Uterus (tissue), 4 donors: ENCODE measurements at places on chromosomes 1 and 21. TPM values are rescaled to one million over a fixed set of nuclear protein-coding genes. Genes with fewer than 3 reads are reported as not detected.

SLC25A34 gene
- 0.29 TPM for total RNA-seq

FCAMR gene
- total RNA-seq: not detected

NCF2 gene
- 4.0 TPM for total RNA-seq

CCDC30 gene
- 9.9 TPM for total RNA-seq

- H3K27ac ChIP-seq: no peak overlapping the region
- no peaks in the 10 kb centered on the region for H3K27me3 ChIP-seq
- DNase-seq: no peak
- no peaks in the 10 kb centered on the region for H3K4me1 ChIP-seq
- H3K4me3 ChIP-seq: no peak overlapping the region
- no peaks in the 10 kb centered on the region for H3K36me3 ChIP-seq
These were observed 99.5 kb upstream of the IGSF21 start for GRCh38 chr1:18008081-18008480.

DNA sequence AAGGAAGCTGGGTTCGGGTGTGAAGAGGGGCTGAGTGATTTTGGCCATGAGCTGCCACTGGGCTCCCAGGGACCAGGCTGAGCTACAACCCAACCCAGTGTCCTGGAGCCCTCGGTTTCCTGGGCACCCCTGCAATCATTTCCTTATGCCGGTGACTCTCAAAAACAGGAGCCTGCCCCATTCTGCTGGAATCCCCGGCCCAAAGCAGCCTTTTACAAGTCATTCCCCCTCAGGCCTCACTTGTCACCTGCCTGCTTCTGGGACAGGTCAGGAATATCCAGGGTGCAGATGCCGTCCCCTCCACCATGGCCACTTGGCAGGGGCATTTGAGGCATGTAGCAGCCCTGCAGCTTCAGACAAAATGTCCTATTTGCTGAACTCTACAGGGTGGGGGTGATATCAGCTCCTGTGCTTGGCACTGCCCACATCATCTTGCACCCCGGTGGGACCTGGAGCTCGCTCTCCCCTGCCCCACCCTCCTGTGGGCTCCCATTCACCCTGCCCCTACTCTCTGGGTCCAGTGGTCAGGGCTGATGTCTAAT is 30.0 kb downstream of the CDK18 start:
- no peaks in the 10 kb centered on the region for H3K36me3 ChIP-seq
- no peak overlapping the region for H3K27ac ChIP-seq
- H3K4me1 ChIP-seq: no peaks in the 10 kb centered on the region
- DNase-seq: peak; percentile 10
- H3K4me3 ChIP-seq: no peak overlapping the region

GRCh38 chr1:10399444-10399941 is 629 bp downstream of the PGD start:
- H3K36me3 ChIP-seq: no peaks in the 10 kb centered on the region
- H3K27me3 ChIP-seq: no peaks in the 10 kb centered on the region
- peak overlapping the region; percentile 91 for H3K27ac ChIP-seq

DNA sequence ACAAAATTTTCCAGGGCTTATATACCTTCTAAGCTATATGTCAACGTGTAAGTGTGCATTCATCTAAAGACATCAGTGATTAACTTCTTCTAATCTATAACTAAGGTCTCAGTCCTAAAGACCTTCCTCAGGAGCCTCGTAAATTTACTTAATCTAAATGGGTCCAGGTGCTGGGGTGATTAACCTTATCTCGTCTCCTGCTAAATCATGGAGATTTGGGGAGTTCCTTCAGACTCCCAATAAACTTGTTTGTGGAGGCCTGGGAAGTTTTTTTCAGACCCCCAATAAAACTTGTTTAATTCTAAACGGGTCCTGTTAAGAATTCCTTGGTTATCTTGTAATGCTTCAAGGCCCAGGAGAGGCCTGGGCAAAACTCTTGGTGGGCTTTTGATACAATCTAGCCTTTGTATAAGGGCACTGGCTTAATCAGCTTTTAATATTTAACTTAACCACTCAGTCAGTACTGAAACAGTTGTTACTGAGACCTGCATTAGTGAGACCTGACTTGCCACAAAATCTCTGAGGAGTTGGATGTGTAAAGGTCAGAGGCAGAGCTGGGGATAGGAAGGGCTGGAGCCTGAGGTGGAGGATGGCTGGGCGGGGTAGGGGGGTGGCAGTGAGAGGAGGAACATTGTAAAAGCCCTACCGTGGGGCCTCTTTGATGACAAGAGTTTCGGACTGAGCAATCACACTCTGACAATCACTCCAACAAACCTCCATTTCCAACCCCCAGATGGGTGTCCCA is 6.2 kb upstream of the HMGCS2 start:
- no peaks in the 10 kb centered on the region for H3K27me3 ChIP-seq
- H3K27ac ChIP-seq: no peak overlapping the region
- H3K36me3 ChIP-seq: no peaks in the 10 kb centered on the region

DNA sequence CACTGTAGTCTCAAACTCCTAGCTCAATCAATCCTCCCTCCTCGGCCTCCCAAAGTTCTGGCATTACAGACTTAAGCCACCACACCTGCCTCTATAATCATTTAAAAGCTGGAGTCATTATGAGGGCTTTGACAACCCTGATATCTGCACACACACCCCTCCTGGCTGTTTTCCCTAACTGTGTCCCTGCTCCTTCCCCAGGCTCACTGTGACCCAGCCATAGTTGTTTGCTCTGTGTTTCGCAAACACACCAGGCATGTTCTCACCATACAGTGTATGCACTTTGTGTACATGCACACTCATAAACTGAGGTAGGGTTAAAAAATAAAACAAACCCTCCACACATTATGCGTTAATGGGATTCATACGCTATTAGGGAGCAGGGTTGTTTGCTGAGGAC is 21.8 kb upstream of the IL20 start:
- no peak overlapping the region for H3K27ac ChIP-seq
- H3K4me1 ChIP-seq: no peaks in the 10 kb centered on the region
- no peak for DNase-seq
- no peaks in the 10 kb centered on the region for H3K36me3 ChIP-seq

DNA sequence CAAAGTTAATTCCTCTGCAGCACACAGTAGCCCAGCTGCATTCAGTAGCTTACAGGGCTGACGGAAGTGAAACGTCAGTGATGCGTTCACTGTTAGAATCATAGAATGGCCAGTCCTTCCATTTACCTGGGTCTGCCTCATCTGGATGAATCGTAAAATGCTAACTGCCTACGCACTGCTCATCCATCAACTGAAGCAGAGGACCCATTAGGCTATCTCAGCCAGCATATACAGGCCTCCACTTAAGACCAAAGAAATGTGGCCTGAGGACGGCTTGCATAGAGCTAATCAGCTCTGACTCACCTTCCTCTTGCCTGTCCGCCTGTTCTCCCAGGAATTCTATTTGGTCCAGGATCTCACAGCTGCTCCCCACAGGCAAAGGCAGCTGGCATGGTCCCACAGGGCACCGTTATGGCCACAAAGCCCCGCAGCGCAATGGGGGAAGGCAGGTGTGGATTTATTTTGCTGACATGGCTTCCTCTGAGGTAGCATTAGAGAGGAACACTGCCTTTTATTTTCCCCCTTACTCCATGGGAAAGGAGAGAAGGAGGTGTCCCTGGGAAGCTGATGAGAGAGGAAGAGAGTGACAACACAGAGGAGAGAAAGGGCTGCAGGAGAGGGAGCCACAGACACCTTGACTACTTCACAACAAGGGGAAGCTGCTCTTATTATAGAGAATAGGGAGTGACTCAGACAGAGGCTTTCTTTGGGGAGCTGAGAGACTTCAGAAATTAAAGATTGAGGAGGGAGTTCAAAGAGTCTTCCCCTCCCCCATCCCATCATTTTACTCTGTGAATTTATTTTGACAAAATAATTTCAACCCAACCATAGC is 177.6 kb downstream of the HHIPL2 start:
- H3K27me3 ChIP-seq: no peaks in the 10 kb centered on the region
- no peaks in the 10 kb centered on the region for H3K4me1 ChIP-seq
- DNase-seq: no peak
- no peak overlapping the region for H3K4me3 ChIP-seq
- no peaks in the 10 kb centered on the region for H3K36me3 ChIP-seq
